ENCODE measurements at places on chromosomes 2 and 18.

- no peak for DNase-seq
These were observed 56.0 kb downstream of the SERPINB7 start for GRCh38 chr18:63831080-63831788.

- DNase-seq, result no peak
These were observed 9.3 kb upstream of the TRAPPC8 start for GRCh38 chr18:31952223-31952622.

DNA sequence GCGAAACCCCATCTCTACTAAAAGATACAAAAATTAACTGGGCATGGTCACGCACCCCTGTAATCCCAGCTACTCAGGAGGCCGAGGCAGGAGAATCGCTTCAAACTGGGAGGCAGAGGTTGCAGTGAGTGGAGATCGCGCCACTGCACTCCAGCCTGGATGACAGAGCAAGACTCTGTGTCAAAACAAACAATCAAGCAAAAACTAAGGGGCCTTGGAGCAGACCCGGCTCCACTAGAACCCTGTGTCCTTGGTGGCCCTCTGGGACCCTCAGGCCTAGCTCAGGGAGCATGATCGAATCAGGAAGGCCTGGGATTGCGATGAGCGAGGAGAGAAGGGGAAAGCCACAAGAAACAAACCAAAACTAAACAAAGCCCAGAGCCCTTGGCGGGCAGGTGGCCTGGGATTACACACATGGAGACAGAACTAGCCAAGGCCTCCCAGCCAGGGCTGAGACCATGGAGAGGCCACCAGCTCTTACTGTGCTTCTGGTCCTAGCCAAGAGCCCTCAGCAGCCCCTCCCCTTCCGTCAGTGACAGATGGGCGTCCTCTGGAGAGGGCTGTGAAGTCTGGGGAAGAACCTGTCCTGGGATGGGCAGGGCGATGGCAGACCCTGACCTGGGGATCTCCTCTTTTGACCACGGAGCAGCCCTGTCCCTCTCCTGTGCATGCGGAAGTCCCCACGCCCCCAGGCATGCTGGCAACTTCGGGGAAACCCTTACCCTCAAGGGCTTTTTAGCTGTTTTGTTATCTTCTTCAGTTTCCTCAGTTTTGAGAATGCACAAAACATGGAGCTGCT, 27.4 kb upstream of the CATIP start:
- DNase-seq, result no peak

DNA sequence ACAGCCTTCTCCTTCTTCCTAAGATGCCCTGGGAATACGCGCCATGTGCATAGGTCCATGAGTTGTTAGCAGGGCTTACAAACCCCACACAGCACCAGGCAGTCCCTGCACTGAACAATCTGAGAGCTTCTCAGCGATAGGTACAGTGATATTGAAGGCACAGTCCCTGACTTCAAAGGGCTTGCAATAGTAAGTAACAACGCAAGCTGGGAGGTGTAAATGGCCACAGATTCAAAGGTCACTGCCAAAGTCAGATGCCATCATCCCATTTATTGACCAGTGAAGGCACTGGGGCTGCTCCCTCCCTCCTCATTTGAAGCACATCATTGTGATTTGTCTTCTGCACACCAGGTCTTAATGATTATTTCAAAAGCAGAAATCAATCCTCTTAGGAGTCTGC, 541 bp upstream of the SCYGR3 start:
- DNase-seq, result no peak

DNA sequence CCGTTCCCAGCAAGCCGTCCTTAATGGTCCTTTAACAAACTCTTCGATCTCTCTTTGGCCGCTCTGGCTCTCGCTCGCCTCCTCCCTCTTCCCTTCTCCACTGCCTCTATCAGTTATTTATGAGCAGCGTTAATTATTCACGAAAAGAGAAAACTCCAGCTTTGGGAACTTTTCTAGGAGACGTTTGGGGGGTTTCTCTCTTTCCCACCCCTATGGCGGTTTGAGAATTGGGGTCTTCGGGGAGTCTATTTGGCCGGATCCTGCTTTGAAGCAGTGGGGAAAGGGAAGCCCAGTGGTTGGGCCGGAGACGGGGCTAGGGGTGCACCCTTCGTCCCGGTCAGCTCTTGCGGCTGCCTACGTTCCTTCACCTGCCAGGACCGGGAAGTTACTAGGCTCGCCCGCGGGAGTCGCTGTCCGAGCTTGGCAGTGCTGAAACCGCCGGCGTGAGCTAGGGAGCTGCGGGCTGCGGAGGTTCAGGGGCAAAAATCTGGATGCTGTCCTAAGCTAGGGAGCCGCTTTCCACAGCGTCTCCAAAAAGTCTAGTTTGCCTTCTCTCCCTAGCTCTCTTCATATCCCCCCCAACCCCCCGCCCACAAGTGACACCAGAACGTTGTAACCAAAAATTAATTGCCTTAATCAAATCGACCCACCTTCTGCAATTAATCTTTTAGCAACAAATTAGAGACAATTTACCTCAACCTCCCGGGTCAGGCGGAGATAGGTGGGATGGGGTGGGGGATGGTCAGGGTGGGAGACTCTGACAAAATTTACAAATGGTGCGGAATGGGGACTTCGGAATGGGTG, 8.9 kb upstream of the SKOR2 start:
- no peak for DNase-seq

DNA sequence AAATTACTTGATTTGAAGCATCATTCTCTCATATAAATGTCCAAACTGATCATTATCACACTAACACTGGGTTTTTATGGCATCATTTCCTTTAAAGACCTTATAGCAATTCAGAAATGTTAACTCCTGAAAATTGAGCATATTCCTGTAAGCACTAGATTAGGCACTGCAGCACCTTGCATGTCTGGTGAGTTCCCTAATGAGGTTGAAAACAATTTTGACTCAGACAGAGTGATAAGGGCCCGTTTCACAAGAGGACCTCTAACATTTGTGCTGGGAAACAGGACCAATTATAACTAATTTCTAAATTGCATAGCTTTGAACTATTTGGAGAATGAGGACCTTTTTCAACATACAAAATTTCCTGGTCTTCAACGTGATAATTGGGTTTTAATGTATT, 69.9 kb downstream of the OSBPL6 start:
- no peak for DNase-seq

GRCh38 chr2:55620123-55620779, 2.8 kb upstream of the PPP4R3B start:
- DNase-seq, result no peak

DNA sequence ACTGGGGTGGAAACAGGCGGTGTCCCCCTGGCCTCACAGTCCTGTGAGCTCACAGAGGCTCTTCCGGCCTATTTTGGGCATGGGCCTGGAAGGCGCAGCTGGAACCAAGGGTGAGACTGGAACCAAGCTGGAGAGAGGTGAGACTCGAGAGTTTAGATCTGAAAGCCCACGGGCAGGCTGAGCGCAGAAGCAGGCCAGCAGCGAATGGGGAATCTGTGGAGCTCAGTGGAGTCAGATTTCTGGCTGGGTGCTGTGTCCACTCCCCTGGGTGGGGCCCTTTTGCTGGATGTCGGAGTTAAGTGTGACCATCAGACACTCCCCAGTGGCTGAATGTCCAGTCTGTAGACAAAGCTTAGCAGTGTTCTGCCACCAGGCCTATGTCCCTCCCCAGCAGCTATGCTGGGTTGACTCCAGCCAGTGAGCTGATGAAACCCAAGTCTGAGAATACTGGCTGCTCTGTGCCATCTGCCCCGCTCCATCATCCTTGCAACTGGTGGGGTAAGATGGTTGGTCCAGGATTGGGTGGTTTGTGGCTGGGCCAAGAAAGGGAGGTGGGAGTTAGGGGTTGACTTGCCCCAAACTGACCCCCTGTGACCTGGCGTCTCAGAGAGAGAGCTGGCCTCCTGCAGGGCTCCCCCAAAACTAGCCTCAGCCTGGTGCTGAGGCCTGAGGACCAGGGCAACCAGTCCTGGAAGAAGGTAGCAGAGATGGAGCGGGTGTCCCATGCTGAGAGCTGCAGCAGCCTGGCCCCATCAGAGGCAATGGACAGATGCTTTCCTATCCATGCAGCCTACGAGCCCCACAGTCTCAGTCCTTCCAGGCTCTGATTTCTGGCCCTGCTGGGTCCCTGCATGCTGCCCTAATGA, 34.4 kb downstream of the CYP26B1 start:
- DNase-seq, result no peak

DNA sequence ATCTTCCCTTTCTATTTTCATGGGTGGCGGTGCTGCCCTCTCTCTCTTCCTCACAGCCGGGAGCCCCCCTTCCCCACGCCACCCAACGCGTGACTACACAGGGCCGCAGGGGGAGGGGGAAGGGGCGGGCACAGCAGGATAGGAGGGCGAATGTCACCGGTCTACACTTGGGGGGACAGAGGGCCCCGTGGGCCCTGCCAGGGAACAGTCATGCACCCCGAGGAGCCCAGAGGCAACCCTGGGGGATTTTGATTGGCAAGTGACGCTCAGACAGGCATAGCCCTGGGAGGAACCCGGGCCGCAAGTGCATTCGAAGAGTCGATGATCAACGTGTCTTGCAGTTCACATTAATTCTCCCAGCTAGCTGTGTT, 91.1 kb upstream of the ANKRD30BL start:
- DNase-seq, result no peak

DNA sequence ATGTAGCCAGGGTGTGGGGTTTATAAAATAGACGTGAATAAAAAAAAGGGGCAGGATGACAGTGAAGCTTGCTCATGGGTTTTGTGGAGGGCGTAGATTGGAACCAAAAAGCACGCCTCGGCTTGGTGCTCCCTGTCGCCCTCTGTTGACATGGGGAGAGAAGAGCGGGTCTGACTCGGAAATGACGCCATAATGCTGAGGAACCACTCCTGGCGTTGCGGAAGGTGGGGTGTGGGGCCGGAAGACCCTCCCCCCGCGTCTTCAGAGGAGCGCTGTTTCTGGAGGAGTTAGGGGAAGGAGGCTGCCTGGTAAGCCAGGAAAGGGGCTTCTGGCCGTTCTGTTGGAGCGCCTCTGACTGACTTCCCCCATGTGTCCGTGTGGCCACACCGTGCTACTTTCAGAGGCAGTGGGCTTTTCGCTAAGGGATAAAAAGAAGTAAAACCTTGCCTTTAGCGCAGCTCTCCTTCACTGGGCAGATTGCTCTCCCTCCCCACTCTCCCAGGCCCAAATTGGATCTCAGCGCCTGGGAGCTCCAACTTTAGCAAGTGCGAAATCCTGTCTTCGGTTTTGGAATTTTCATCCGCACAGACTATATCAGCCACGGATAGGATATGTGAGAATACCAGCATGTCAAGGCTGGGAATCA, 42.8 kb downstream of the PLEKHA3 start:
- peak; percentile 20 for DNase-seq

DNA sequence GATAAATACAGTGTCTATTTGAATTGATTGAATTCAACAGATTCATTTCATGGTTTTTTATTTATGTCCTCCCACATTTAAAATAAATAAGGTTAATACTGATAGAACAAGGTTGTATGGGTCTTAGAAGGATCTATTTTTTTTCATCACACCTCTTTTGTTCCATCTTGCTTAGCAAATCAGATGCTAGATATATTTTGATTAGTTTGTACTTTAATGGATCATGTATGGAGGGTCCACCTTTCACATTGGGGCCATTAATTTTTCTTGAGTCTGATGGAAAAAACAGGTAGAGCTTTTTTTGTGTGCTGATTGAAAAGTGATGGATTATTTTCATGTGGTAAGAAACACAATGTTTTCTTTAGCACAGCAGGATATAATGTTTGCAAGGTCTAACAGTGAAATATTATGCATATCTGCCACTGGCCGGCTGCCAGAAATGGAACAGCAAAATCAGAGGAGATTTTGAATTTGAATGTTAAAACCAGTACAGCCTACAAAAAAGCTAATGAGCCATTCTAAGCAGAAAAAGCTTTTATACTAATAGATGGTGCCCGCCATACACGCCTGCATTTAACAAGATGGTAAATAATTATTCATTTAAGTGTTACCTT, 188.1 kb upstream of the ETAA1 start:
- DNase-seq, result no peak

- DNase-seq, result no peak
These were observed 56.9 kb downstream of the DPYSL5 start for GRCh38 chr2:26904839-26905238.

- no peak for DNase-seq
These were observed 48.2 kb downstream of the PIGN start for GRCh38 chr18:62138461-62139235.

GRCh38 chr2:42239289-42239661, 70.1 kb downstream of the EML4 start:
- DNase-seq, result no peak

DNA sequence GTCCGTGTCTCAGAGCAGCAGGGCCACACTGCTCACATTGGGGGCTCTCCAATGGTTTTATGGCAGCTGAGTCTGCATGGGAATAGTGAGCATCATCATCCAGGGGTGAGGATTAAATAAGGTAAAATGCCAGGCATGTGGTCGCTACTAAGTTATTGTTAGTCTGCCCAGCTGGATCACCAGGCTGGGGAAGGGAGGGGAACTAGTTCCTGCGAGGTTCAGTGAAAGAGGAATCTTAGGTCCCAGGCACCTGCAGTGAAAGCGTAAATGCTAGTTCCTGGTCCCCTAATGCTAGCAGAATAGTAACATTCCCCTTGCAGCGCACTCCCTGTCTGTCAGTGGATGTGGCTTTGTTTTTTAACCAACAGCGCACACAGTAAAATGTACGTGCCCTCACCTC, 60.1 kb downstream of the ARHGEF4 start:
- DNase-seq, result no peak

DNA sequence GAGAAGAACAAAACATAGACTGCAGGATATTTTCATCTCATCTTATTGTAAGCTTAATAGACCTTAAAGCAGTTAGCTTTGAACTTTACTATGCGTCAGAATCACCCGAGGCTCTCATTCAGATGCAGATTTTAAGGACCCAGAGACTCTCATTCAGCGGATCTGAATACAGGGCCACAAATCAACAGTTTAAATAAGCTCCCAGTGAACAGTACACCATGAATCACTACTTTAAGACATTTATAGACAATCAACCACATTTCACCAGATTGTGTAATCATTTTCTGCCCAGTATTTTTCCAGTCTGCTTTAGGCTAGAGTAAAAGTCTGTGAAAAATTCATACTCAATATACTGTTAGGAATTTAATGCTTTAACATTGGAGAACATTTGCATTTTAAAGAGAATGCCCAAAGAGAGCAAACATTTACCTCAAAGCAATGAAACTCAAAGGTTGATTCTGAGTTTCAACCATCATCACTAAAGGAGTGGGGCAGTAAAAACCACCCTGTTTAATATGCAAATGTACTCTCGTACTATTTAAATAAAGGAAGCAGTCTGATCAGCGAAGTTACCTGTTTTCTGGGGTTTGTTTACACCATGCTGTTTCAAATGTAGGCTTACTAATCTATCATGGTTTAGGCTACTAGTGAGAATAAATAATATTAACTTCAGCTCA, 11.0 kb upstream of the ALPK2 start:
- DNase-seq, result no peak

DNA sequence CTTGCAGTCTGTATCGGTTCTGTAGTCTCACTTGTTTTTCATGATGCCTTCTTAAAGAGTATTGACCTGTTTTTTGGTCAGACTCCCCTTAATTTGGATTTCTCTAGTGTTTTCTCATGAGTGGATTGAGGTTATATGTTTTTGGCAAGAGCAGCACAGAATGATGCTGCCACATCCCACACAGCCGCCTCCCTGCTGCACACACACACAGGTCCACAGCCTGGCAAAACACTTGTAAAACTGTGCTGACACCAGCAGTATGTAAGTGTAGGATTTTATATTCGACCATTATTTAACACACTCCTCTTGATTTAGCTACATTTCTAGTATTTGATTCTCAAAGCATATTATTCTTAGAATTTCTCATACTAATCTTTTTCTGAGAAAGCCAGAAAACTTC, 68.1 kb downstream of the ITGB1BP1 start:
- no peak for DNase-seq
